ENCODE measurements at places on chromosomes 7 and 10.
A peak's percentile ranks its signal among the peaks of the same experiment; 100 is the strongest.

DNA sequence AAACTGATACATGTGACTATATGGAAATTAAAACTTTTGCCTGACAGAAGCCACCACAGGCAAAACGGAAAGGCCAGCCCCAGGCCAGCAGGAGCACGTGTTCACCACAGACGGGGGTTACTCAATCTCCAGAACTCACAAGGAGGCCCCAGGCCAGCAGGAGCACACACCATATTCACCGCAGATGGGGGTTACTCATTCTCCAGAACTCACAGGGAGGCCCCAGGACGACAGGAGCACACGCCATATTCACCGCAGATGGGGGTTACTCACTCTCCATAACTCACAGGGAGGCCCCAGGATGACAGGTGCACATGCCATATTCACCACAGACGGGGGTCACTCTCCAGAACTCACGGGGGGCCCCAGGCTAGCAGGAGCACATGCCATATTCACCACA, 61.5 kb downstream of the NKX6-2 start:
- DNase-seq = no peak

- no peak for DNase-seq
Observed at GRCh38 chr7:157488281-157488680, 151.5 kb downstream of the DNAJB6 start.

GRCh38 chr7:115135769-115136410, 214.0 kb downstream of the MDFIC start:
- no peak for DNase-seq

GRCh38 chr7:2520131-2520760, 672 bp downstream of the LFNG start:
- DNase-seq = no peak

DNA sequence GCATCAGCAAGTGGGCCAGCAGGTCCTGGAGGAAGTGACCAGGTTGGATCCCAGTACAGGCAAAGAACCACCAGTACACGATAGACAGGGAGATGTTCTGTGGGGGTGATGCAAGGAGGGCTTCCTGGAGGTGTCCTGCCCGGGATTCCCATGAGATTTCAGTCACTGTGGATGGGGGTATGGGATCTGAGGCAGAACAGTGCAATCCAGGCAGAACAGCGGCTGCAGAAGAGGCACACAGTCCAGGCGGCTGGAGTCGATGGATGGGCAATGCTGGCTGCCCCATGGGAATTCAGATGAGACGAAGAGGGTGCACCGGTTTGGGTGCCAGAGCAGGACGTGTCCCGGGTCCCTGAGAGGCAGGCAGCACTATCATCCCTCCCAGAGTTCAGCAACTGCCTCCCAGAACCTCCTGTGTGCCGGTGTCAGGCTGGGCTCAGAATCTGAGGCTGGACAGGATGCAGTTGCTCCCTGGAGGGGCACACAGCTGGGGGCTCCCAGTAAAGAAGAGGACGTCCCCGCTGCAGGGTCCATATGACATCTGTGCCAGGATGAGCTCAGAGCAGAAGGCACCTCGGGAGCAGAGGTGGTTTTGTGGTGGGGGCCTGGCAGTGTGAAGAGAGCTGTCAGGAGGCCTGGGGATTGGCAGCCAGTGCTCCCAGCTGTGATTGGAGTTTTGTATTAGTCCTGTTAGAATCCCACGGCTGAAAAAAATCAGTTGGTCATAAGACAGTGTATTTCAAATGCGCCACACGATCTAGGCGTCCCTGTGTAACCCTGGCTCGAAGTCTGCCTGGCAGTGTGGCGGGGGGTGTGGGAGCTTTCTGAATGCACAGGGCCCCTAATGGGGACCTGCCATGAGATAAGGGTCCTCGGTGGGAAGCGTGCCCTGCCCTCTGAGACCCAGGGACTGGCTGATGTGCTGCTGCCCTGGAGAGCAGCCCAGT, 3.2 kb downstream of the KNDC1 start:
- no peak for DNase-seq

GRCh38 chr10:7672341-7673134, 5.8 kb upstream of the ITIH5 start:
- DNase-seq = no peak

- DNase-seq = no peak
Observed at GRCh38 chr10:3791974-3792633, 7.1 kb upstream of the KLF6 start.

GRCh38 chr7:98826811-98827231, 43.0 kb downstream of the TMEM130 start:
- DNase-seq = no peak

DNA sequence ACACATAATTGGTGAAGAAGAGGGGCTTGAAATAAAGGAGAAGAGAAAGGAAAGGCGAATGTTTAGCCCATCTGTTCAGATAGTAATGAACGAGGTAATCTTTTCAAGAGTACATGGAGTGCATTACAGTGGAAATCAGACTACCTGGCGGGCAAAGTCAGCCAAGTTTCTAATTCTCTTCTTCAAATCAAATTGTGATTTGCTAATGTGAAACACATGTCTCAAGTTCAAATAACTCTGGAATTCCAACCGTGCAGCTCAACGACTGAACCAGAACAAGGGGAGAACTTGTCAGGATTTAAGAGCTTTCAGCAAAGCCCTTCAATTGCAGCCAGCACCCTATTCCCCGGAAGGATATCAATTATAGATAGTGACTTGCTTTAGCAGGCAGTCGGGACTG, 216.9 kb downstream of the GLI3 start:
- DNase-seq = no peak

GRCh38 chr7:80434047-80434446, 77.8 kb downstream of the GNAT3 start:
- DNase-seq = no peak

GRCh38 chr7:131071786-131072504, 255.7 kb upstream of the MKLN1 start:
- DNase-seq = no peak

DNA sequence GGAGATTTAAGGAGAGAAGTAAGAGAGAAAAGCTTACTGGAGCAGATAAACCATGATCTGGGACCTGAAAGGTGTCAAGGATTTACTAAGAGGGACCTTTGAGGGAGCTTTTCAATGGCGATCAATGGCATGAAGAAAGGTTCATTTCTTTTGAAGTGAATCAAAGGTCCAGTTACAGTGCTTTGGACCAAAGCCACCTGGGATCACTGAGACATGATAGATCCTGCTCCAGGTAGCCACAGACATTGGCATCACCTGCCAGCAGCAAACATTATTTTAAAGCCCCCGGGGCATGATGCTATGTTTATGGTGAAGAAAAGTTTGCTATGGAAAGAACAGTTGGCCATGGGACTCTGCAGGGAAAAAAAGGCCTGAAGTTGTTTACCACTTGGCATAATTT, 109.4 kb downstream of the SLC25A13 start:
- DNase-seq = no peak

DNA sequence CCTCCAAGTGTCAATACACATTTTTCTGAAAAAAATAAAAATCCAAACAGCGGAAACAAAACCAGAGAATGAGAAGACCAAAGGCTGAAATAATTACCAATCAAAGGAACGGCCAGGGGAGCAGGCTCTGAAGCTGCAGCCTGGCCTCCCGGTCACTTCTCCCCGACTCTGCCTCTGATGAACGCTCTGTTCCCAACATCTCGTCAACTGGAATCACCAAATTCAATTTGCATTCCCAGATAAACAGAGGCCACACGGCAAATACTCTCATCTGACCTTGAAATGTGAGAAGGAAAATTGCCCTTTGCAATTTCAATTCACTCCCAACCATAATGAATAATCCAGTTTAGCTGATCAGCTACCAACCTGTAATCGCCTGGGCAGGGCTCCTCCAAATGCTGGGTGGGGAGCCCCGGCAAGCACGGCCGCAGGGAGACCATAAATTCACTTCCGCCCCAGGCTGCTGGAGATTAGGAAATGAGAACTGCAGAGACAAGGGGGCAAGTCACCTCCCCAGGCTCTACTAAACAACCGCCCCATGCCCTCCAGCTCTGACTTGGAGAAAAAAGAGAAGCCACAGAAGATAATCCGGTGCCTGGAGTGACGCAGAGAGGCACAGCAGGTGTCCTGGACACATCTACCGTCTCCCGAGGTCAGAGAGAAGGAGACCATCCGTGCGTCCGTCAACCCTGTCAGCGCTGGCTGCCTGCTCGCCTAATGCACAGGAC, 153.2 kb downstream of the MAD1L1 start:
- DNase-seq = no peak

DNA sequence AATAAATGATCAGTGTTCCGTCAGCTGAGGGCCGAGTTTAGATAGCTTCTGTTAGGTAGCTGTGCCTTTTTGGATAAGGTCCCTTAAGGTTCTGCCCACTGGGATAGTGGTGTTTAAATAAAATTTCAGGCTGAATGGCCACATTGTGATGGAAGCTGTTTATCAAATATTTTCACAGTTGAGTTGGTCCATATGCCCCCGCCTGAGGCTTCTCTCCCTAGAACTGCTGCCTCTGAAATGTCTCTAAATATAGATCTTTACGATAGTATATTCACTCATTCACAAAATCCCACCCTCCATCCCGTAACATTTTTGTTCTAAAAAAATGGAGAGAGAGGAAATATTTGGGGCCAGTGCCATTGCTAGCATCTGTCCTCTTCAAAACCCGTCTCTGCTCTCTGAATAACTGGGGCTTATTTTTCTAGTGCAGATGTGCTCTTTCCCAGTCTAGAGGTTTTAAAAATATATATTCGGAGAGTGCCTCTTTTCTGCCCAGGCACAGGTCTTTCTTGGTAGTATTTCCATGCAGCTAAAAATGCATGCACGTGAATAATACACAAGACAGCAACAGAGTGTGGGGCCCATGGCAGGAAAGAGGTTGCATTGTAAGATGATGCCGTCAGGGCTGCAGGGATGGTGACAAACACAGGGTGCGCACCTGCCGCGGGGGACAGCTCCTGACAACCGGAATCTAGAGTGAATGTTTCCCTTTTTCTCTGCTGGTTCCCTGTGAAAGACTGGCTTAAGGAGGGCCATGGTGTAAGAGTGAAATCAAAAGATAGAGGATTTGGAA, 105.4 kb upstream of the BTBD16 start:
- no peak for DNase-seq

- no peak for DNase-seq
Observed at GRCh38 chr7:40865441-40866233, 730.8 kb downstream of the SUGCT start.

GRCh38 chr10:74969093-74969492, 142.4 kb upstream of the SAMD8 start:
- DNase-seq = no peak

GRCh38 chr10:43117777-43118583, 20.3 kb upstream of the CSGALNACT2 start:
- no peak for DNase-seq

GRCh38 chr10:131099028-131099726, 212.3 kb downstream of the TCERG1L start:
- DNase-seq = no peak

- DNase-seq = no peak
Observed at GRCh38 chr10:87759551-87759950, 58.5 kb downstream of the ATAD1 start.

GRCh38 chr10:77800320-77800719, 126.2 kb downstream of the DLG5 start:
- DNase-seq = no peak

DNA sequence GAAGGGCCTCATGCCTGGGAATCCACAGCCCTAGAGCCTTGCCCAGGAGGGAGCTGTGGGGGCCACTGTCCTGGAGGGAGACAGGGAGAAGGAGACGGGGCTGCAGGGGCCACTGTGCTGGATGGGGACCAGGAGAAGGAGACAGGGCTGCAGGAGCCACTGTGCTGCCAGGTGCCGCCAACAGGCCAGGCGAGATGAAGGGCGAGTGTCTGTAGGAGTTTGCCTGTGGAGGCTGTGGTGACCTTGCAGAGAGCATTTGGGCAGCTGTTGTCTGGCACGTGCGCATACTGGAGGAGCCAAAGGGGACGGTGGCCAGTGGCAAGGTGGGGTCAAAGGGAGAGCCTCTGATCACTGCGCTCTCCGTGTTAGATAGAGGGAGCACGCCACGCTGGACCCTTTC, 79.2 kb downstream of the NKX6-2 start:
- no peak for DNase-seq

DNA sequence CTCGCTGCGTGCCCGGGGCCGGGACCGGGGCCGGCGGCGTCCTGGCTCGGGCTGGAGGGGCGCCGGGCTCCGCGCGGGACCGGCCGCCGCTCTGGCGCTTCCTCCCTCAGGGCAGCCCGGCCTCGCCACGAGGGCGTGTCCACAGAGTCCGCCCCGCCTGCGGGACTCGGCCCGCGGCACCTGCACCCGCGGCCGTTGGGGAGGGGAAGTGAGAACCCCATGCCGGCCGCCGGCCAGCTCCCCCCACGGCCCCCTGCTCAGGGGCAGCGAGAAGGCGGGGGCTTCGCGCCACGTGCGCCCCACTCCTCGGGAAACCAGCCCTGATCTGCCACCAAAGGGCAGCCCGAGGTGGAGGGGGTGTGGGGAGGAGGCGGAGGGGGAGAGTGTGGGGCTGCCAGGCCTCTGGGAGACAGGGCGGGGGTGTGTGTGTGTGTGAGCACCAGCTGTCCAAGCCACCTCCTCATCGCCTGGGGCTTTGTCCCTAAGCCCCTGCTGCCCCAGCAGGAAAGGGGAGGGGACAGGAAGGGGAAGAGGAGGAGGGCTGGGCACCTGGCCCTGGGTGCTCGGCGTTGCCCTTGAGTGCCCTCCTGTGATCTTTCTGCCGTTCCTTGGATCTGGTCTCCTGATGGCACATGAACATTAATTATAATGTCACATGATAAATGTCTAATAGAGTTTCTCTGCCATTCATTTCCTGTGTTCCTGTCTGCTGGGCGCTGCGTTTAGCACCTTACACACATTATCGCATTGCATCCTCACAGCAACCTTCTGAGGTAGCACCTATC, at the start of gene PIK3AP1:
TSS of gene PIK3AP1 (minus strand) at position 93 of the 785 bp plus-strand sequence. CDS start 120 bp downstream, outside the sequence.
- DNase-seq = peak; percentile 31

GRCh38 chr10:101216207-101217043, 12.8 kb downstream of the LBX1 start:
- no peak for DNase-seq

- no peak for DNase-seq
Observed at GRCh38 chr7:47873762-47874161, 74.5 kb downstream of the PKD1L1 start.

- no peak for DNase-seq
Observed at GRCh38 chr7:158963771-158964241, 107.4 kb downstream of the DYNC2I1 start.

- no peak for DNase-seq
Observed at GRCh38 chr7:45239486-45239885, 81.9 kb downstream of the RAMP3 start.

GRCh38 chr10:3264161-3264761, 91.7 kb upstream of the PITRM1 start:
- DNase-seq = no peak

DNA sequence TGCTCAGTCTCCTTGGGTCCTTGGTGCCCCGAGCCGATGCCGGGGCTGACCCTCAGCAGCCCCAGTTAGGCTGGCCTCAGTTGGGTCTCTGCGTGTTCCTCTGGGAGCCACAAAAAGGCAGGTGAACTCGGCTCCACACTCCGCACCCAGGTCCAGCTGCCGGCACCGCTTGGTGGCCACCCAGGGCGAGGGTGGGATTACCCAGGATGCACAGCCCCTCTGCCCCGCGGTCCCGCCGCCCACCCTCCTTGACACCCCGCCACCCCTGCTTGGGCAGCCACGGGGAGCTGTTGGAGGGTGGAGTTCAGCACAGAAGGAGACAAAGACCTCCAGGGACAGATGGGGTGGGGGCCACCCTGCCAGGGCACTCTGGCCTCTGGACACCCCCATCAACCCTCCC, 17.7 kb downstream of the VENTX start:
- DNase-seq = no peak
